ENCODE measurements at places on chromosomes 5 and 9.

DNA sequence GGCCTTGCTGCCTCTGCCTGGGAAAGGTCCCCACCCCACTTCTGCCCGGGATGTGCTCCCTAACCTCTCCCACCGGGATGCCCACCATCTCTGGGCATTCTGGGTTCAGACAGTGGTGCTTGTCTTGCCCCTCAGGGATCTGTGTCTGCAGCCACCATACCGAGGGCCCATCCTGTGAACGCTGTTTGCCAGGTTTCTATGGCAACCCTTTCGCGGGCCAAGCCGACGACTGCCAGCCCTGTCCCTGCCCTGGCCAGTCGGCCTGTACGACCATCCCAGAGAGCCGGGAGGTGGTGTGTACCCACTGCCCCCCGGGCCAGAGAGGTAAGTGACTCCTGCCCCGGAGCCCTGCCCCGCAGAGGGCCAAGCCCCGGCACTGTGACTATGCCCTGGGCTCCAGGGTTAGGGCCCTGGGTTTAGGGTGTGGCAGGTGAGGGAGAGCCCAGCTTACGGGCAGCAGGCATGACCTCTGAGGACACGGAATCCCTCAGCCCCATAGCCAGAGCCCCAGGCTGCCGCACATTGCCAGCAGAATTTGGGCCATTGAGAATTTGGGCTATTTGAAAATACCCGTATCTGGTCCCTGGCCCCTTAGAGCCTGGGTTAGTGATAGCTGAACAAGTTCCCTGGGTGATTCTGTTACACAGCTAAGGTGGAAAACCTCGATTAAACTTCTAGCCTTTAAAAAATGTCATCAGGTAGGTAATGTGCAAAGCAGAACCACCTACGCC, 35.3 kb upstream of the AIF1L start:
- no peak for DNase-seq

DNA sequence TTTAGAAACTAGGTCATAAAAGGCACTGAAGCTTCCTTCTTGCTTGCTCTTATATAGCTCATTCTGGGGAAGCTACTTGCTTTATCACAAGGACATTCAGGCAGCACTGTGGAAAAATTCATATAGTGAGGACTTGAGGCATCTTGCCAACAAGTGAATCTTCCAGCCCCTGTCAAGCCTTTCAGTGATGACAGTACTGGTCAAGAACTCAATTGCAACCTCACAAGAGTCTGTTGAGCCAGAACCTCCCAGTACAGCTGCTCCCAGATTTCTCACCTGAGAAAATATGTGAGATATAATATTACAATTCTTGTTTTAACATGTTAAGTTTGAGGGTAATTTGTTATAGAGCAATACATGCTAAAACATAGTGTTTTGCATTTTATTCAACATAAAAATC, 2011.0 kb upstream of the NUDT12 start:
- DNase-seq = no peak

GRCh38 chr5:36573438-36573837, 33.0 kb upstream of the SLC1A3 start:
- DNase-seq = no peak

- DNase-seq = no peak
Measured at GRCh38 chr9:74277532-74277931, 219.6 kb upstream of the RORB start.

- DNase-seq = no peak
Measured at GRCh38 chr9:14260101-14260500, 53.8 kb downstream of the NFIB start.

GRCh38 chr5:54261596-54261995, 48.8 kb downstream of the ARL15 start:
- no peak for DNase-seq

DNA sequence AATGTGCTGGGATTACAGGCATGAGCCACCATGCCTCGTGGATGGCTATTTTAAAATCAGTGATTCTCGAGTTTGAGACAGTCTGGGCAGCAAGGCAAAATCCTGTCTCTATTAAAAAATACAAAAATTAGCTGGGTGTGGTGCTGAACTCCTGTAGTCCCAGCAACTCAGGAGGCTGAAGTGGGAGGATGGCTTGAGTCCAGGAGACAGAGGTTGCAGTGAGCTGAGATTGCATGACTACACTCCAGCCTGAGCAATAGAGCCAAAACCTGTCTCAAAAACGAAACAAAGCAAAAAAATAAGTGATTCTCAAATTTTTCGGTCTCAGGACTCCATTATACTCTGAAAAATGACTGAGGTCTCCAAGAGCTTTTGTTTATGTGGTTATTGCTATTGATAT, 47.9 kb upstream of the HSPA9 start:
- DNase-seq = no peak

- no peak for DNase-seq
Measured at GRCh38 chr5:63573380-63573779, 388.9 kb downstream of the HTR1A start.

Data from NCI-H524 (cell line).